Cardiac fibroblast (primary cell): ENCODE measurements at places on chromosomes 12 and 14.

GRCh38 chr12:111150921-111151840 is 217.7 kb downstream of the PHETA1 start:
- no peak for DNase-seq

- peak; percentile 32 for DNase-seq
These were observed 60.4 kb upstream of the MANSC4 start for GRCh38 chr12:27840229-27840999.

DNA sequence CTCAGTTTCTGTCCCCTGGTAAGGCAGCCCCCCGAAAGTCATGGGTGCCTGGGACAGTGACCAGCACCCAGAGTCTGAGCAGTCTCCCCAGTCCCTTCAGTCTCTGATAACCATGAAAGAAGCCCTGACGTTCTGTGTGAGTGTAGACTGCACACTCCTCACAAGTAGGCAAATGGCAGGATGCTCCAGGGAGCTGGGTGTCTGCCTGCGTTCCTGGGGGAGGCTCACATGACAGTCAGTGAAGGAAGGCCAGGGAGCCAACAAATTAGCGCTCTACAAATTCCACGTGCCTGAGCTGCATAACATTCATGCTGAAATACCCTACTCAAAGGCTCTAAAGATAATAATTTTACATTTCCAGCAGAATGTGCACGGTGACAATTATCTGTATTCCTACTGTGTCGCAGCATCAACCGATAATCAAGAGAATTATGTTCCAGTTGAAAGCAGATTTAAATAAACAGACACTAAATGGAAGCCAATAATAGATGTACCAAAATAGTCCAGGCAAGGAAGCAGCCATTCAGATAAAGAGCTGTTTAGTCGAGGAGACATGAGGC is 56.3 kb downstream of the ASCL1 start:
- no peak for DNase-seq

DNA sequence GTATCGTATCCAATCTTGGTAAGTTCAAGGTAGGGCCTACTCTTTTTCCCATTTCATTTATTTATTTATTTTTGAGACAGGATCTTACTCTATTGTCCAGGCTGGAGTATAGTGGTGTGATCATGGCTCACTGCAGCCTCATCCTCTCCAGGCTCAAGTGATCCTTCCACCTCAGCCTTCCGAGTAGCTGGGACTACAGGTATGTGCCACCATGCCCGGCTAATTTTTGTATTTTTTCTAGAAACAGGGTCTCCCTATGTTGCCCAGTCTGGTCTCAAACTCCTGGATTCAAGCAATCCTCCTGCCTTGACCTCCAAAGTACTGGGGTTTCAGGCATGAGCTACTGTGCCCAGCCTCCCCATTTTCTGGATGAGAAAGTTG is 57.2 kb downstream of the CLMN start:
- DNase-seq = no peak

DNA sequence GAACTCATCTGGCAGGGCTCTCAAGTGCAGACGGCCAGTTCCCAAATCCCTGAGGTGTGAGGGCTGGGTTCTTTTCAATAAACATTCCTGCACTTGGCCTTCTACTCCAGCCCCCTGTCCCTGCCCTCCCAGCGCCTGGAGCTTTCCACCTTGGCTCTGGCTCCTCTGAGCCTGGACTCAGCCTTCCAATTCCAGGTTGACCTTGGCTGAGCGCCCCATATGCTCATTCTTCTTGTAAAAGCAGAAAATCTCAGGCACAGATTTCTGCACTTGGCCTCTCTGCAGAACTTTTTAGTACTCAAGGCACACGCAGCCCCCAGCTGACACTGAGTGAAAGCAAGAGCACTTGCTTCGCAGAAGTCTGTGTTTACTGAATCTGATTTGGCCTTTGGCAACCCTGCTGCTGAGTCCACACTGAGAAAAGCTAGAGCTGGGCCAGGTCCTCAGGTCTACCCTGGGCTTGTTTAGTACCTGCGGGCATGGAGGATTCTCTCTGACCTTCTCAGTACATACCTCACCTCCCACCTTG is 222.7 kb downstream of the MSRB3 start:
- DNase-seq = peak; percentile 61

- peak; percentile 63 for DNase-seq
These were observed 71.5 kb upstream of the MDM1 start for GRCh38 chr12:68403711-68404110.

- no peak for DNase-seq
These were observed 48.6 kb upstream of the STAC3 start for GRCh38 chr12:57299514-57300016.
